ENCODE measurements at places on chromosomes 3 and 15. TPM values are rescaled to one million over a fixed set of nuclear protein-coding genes. Genes with fewer than 3 reads are reported as not detected.

The CDHR4 gene
- total RNA-seq = not detected

The IL17RD gene
- not detected for total RNA-seq

The SERPINI2 gene
- total RNA-seq = not detected

The MKRN2OS gene
- total RNA-seq = not detected

The SMCO1 gene
- total RNA-seq = not detected

The FYTTD1 gene
- total RNA-seq = 38.4 TPM

The ACKR2 gene
- 2.3 TPM for total RNA-seq

The WNT5A gene
- not detected for total RNA-seq

The EPM2AIP1 gene
- 19.3 TPM for total RNA-seq

The TMCO5A gene
- total RNA-seq = not detected

The EFHB gene
- total RNA-seq = 0.44 TPM

The MESP2 gene
- not detected for total RNA-seq

The HTR3E gene
- not detected for total RNA-seq

The ADAMTS17 gene
- 6.0 TPM for total RNA-seq

All from activated CD8-positive, alpha-beta T cell treated with anti-CD3 and anti-CD28 coated beads, Interleukin-2, amount 10 ng/mL, durations not matched to agents 7 days and 5 days (primary cell).